NCI-H345 (cell line): ENCODE measurements at places on chromosomes 5 and 9.

DNA sequence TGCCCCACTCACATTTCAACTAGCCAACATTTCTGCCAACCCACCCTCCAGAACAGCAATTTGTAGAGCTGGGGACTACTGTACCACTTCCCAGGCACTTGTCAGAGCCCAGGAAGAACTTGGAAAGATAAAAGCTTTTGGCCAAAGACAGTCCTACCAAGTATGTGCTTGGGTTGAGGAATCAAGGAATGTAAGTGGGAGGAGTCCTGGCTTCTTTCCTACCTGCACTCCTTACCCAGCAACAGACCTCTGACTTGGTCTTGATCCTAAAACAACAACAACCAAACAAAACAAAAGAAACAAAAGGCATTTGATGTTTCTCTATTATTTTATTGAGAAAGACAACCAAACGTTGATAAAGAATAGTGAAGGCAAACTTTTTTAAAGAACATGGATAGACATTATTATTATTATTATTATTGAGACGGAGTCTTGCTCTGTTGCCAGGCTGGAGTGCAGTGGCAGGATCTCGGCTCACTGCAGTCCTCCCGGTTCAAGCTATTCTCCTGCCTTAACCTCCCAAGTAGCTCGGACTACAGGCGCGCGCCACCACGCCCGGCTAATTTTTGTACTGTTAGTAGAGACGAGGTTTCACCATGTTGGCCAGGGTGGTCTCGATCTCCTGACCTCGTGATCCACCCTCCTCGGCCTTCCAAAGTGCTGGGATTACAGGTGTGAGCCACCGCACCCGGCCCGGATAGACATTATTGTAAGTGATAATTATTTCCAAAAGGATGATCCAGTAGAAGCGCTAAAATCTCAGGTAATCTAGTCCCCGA lies 33.5 kb downstream of the ANXA2R start:
- no peak for DNase-seq

DNA sequence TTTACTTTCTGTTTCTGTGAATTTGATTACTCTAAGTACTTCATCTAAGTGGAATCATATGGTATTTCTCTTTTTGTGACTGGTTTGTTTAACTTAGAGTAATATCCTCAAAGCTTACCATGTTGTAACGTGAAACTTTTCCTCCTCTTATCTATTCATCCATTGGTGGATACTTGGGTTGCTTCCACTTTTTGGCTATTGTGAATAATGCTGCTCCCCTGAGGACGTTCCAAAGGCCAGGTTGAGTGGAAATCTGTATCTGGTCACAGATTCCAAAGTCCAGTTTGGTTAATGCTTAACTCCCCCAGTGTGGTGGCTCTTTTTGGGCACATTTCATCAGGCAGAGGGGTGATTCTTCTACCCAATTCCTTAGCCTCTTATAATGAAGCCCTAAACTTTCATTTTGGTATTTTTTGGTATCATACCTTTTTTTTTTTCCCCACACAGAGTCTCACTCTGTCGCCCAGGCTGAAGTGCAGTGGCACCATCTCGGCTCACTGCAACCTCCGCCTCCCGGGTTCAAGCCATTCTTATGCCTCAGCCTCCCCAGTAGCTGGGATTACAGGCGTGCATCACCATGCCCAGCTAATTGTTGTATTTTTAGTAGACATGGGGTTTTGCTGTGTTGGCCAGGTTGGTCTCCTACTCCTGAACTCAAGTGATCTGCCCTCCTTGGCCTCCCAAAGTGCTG lies 65.4 kb downstream of the CMYA5 start:
- no peak for DNase-seq

- no peak for DNase-seq
These were observed 232.3 kb downstream of the IRX2 start for GRCh38 chr5:2519153-2519552.

- DNase-seq = no peak
These were observed 12.1 kb upstream of the ATP6V0E1 start for GRCh38 chr5:172971482-172971881.

GRCh38 chr5:60744682-60745081 lies 44.7 kb upstream of the DEPDC1B start:
- DNase-seq = no peak

GRCh38 chr5:16807547-16807864 lies 128.6 kb downstream of the MYO10 start:
- no peak for DNase-seq

DNA sequence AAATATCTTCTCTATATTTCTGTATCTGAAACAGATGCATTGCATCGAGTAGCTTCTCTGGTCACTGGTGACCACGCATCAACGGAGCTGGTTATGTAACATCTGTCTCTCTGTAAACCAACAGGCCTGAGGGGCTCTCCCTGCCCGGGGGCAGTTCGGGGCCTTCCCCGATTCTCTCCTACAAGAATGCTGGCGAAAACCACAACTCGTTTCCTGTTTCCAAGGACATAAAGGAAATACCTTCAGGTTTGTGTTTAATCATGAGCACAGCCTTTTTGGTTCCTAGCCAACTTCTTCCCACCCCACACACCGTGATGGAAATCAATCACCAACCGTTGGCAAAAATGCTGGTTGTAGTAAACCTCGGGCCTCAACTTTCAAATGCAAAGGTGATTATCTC lies 25.1 kb downstream of the GDNF start:
- no peak for DNase-seq

DNA sequence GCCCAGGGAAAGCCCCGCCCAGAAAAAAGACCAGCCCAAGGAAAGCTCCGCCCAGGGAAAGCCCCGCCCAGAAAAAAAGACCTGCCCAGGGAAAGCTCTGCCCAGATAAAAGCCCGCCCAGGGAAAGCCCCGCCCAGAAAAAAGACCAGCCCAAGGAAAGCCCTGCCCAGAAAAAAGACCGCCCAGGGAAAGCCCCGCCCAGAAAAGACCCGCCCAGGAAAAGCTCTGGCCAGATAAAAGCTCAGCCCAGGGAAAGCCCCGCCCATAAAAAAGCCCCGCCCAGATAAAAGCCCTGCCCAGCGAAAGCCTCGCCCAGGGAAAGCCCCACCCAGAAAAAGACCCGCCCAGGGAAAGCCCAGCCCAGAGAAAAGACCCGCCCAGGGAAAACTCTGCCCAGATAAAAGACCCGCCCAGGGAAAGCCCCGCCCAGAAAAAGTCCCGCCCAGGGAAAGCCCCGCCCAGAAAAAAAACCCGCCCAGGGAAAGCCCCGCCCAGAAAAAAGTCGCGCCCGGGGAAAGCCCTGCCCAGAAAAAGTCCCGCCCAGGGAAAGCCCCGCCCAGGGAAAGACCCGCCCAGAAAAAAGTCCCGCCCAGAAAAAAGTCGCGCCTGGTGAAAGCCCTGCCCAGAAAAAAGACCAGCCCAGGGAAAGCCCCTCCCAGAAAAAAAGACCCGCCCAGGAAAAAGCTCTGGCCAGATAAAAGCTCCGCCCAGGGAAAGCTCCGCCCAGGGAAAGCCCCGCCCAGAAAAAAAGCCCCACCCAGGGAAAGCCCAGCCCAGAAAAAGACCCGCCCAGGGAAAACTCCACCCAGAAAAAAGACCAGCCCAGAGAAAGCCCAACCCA lies 11.9 kb downstream of the GRIN1 start:
- DNase-seq = peak; percentile 75

DNA sequence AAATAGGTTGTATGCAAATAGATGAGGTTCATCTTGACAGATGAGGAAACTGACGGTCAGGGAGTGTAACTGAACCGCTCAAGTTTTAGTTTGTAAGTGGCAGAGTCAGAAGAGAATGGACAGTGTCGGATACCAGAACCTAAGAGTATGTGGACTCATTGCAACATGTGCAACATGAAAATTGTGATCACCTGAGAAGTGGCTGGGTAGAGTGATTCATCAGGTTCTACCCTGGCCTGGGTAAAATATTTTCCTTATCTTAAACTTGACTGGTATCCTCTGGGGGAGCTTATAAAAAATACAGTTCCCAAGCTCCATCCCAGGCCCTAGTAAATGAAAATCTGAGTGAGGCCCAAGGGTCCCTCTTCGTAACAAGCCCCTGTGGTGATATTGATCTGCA lies 35.2 kb upstream of the MIER3 start:
- no peak for DNase-seq

- no peak for DNase-seq
These were observed 2.2 kb downstream of the FAM219A start for GRCh38 chr9:34456151-34456550.

DNA sequence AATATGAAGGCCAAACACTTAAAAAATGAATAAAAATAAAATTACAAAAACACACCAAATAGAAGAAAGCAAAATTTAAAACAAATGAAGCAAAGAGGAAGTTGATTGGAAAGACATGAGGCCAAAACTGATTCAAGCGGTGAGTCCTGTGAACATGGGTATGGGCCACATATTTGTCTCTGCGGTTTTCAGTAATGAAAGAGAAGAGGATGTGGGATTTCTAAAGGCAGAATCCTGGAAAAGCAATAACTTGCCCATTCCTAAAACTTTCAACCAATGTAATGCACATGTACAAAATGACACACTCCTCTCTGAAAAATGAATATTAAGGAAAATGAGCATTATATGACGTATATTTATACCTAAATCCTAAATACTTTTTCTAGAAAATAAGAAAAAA lies 263.7 kb downstream of the SEMA5A start:
- DNase-seq = no peak

DNA sequence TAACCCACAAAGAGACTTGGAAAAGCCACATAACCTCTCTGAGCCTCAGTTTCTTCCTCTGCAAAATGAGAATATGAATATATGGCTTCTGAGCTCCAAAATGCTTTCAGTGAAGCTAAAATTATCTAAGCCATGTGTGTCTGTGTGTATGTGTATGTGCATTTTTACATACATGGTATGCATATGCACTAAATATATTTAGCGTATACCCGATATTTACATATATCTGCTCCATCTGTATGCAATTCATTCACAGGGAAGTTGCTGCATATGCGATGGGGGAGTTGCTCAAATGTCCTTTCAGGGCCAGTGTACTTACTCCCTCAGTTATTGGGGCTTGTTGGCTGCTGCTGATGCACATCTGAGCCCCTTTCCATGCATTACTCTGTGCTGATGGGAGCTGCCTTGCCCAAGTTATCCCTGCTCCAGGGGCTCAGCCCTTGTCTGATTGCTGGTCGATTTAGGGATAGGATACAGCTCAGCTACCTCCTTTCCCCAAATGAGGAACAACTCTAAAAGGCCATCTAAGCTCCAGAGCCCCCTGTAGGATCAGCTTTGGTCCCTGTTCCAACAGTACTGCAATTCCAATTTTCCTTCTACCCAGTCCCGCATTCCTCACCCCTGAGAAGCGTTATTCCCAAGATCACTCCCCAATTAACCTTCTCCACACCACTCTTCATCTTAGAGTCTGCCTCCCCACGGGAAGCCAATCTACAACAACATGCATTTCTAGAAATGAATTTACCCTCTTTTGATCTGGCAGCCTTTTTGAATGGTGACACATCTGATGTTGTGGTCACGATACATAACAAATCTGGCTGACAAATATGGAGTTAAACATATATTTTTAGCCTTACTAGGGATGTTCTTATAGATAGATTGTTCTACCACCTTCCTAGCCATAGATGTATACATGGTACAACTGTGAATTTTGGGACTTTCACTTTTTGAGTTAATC lies 15.9 kb downstream of the RHOBTB3 start:
- no peak for DNase-seq

GRCh38 chr9:116499986-116500871 lies 186.9 kb upstream of the TRIM32 start:
- DNase-seq = no peak

GRCh38 chr5:39584927-39585326 lies 160.1 kb upstream of the DAB2 start:
- no peak for DNase-seq

- DNase-seq = no peak
These were observed 145.6 kb upstream of the TNC start for GRCh38 chr9:115263371-115264075.

- no peak for DNase-seq
These were observed 132.3 kb downstream of the ASTN2 start for GRCh38 chr9:117282541-117282940.

- no peak for DNase-seq
These were observed 53.7 kb downstream of the MAP1B start for GRCh38 chr5:72160959-72161358.

DNA sequence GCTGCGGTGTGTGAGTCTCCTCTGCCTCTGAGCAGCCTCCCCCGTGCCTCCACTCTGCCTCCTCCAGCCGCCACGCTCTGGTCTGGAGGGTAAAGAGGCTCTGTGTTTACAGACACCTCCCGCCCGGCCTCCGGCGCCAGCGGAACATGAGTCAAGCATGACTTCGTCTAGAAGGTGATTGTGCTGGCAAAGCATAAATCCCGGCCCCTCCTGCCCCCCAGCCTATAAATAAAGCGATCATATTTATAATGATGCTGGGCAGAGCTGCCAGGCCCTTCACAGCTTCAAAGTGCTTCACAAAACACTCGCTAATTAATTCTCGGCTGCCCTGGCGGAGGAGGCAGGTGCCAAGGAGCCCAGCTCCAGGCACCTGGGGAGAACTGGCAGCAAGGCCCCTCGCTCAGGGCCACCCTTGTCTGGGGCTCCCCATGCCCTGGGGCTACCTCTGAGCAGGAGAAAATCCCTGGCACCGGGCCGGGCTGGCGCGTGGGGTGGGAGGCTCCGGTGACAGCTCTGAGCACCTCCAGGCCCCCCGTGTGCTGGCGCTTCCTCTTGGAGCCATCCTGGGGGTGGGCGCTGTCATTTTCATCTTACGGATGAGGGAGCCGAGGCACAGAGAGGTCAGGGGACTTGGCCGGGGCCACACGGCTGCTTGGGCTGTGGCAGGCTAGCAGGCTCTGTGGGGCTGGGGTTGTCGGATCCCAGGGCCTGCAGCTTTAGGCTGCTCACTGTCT lies 87.8 kb downstream of the RXRA start:
- DNase-seq = peak; percentile 91

DNA sequence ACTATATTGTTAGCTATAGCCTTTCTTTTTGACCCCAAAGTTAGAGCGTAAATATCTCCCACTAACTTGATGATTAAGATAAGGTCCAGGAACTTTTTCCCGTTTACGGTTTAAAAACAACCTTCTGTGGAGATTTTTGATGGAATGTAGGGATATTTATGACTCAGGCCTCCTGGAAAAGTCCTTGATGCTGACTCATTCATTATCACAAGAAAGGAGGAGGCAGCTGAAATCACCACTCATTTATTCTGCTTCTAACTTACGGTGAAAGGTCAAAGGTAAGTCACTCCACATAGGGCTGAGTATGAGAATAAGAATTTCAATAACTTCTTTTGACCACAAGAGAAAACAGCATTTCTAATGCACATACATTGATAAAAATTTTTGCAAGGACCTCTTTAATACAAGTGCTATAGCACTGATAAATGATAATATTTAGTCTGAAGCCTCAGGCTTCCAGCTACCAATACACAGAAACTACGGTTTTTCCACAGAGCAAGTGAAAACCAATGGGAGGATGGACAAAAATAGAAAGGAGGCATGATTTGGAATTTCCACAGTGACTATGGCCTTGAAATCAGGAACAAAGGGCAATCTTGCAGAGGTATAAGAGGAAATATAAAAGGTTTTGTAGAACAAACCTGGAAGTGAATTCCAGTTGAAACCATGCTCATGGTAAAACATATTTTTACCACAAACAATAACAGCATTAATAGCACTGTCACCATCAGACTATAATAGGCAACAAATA lies 146.5 kb downstream of the PPP2R2B start:
- DNase-seq = no peak

DNA sequence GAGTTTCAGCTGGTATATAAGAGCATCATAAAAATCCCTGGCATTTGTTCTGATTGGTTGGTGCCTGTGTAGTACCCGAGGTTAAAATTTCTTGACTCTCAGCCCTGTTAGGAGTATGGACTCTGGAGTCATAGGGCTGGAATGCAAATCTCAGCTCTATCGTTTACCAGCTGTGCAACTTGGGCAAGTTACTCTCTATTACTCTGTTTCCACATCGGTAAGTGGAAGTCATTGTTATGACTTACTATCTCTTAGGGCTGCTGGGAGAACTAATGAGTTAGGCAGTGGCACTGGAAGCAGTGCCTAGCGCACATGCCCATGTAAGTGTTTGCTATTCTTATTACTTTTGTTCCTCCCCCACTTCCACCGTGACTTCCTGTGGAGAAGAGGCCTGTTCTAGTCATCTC lies 141.6 kb downstream of the BOD1 start:
- DNase-seq = peak; percentile 36
